ENCODE measurements at places on chromosomes 5 and 9. TPM values are rescaled to one million over a fixed set of nuclear protein-coding genes. Genes with fewer than 3 reads are reported as not detected.

C9 gene
- polyA plus RNA-seq, result not detected

TMCO6 gene
- 6.8 TPM for polyA plus RNA-seq

IFNK gene
- not detected for polyA plus RNA-seq

NEUROG1 gene
- not detected for polyA plus RNA-seq

RNF208 gene
- 11.8 TPM for polyA plus RNA-seq

DNLZ gene
- polyA plus RNA-seq, result 16.8 TPM

HRCT1 gene
- polyA plus RNA-seq, result 4.3 TPM

SMU1 gene
- polyA plus RNA-seq, result 7.4 TPM

KIF4B gene
- polyA plus RNA-seq, result not detected

RFX3 gene
- 0.81 TPM for polyA plus RNA-seq

CCNI2 gene
- polyA plus RNA-seq, result 1.3 TPM

FAM193B gene
- 106 TPM for polyA plus RNA-seq

ARHGEF37 gene
- 9.3 TPM for polyA plus RNA-seq

ZNF879 gene
- polyA plus RNA-seq, result 0.76 TPM

PTPRD gene
- 0.12 TPM for polyA plus RNA-seq

NUTM2G gene
- not detected for polyA plus RNA-seq

GPR151 gene
- polyA plus RNA-seq, result not detected

TCOF1 gene
- polyA plus RNA-seq, result 74.1 TPM

PCDHB5 gene
- 0.31 TPM for polyA plus RNA-seq

SLC31A2 gene
- polyA plus RNA-seq, result 3.7 TPM

PRUNE2 gene
- polyA plus RNA-seq, result 2.6 TPM

TYRP1 gene
- polyA plus RNA-seq, result 0.18 TPM

FCN2 gene
- not detected for polyA plus RNA-seq
